HFFc6 (cell line): ENCODE measurements at places on chromosomes 2 and 18. TPM values are rescaled to one million over a fixed set of nuclear protein-coding genes. Genes with fewer than 3 reads are reported as not detected.

TCF23 gene
- total RNA-seq, result not detected in 3 replicates

DNA sequence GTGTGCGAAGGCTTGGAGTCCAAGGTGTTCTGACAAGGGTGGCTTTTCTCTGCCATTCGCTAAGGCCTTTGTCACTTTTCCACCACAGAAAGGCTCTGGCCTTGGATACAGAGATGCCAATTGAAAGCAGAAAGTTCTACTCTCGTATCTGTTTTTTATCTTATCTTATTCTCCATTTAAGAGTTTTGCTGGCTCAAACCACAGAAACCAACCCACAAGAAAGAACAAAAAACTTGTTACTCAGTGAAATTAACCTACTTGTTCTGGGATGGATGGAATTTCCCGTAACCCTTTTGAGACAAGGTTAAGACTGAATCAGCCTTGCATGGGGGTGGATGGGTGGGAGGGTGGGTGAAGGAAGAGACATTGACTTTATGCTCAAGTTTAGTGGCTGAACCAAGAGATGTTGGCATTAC lies 221.7 kb downstream of the CDH20 start:
- DNase-seq, result no peak

DNA sequence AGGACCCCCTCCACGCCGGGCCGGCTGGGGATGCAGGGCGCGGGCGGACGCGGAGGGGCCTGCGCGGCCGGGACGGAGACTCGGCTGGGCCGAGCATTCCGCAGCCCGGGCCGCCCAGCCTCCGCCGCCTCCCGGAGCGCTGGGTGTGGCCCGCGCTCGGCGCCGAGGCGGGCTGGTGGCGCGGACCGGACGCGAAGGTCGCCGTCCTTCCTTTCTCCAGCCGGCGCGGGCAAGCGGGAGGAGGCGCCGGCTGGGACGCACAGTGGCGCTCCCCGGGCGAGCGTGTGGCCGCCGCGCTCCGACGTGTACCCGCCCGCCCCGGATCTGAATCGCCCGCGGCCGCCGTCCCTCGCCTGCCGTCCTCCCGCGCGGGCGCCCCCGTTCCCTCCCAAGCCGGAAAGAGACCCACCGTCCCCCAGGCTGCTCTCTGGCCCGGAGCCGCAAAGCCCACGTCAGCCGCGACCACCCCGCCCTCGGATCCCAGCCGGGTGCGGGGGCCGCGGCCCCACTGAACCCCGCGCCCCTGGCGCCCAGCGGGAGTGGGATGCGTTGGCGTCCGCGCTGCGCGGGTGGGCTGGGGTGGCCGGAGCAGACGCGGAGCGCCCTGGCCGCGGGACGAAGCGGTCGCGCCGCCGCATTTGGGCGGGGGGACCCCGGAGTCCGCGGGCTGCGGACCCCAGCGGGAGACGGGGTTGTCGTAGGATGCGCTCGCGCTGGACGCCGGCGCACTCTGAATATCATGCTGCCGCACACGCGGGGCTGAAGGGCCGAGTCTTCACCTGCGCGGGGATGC lies 634 bp downstream of the SPATS2L start:
- no peak for DNase-seq

GRCh38 chr2:10232096-10232815 lies 70.4 kb upstream of the HPCAL1 start:
- DNase-seq, result no peak

- no peak for DNase-seq
These were observed 7.7 kb downstream of the CLK1 start for GRCh38 chr2:200856806-200857205.
